ENCODE measurements at places on chromosomes 1 and 21.
A peak's percentile ranks its signal among the peaks of the same experiment; 100 is the strongest.

DNA sequence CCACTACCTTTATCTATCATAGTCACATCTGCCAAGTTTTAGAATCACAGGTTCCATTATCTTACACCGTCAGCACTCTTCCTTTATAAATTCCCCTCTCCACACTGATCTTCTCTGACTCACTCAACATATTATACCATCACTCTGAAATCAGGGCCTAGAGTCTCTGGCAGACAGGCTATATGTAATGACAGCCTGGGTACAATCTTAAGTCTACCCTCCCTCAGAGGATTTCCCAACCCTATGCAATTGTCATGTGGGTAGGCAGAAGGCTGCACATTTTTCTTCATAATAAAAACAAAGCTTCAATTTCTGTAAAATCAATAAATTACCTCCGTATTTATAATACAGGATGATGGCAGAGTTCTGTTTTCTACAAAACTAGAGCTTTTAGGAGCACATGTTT is 138.0 kb downstream of the RERE start:
- DNase-seq, result no peak

DNA sequence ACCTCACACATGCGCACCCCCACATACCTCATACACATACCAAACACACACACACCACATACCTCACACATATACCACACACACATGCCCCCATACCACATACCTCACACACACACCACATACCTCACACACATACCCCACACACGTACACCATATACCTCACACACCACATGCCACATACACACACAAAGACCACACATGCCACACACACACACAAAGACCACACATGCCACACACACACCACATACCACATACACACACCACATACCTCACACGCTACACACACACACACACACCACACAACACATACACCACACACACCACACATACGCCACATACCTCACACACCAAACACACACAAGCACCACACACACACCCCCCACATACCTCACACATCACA is 30.0 kb downstream of the HIVEP3 start:
- no peak for DNase-seq

DNA sequence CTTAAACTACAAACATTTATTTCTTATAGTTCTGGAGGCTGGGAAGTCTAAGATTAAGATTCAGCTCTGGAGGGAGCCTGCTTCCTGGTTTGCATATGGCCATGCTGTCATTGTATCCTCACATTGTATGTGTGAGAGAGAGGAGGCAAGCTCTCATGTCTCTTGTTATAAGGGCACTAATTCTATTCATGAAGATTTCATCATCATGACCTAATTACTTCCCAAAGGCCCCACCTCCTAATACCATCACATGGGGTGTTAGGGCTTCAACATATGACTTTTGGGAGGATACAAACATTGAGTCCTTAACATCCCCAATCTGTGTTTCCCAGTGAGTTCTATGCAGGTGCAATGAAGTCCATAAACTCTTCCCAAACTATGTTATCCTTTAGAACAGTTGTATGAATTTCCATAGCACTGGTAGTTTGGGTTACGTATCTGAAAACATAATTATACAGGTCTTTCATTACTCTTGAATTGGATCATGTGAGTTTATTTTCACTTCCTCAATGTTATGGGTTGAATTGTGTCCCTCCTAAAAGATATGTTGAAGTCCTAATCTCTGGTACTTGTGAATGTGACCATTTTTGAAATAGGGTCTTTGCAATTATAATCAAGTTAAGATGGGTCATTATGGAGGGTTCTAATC is 124.2 kb downstream of the RUNX1 start:
- no peak for DNase-seq

GRCh38 chr1:180548686-180549317 is 10.0 kb upstream of the OVAAL start:
- DNase-seq, result peak; percentile 23

DNA sequence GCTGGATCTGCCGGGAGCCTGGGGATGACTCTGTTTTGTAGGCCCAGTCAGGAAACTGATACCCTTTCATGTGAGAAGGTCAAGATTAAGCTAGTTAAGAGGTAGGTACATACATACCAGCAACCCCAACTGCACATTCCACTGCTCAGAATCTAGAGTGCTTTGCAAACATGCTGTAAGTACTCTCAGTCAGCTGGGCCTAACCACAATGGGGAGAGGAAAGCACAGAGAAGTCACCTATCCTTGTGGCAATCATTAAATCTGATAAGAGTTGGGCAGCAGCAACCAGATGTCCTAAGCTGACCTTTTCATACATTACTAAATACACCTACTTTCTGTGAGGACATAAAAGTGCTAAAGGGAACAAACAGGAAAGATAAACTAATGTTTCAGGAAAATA is 2.5 kb downstream of the ETV3 start:
- DNase-seq, result no peak

DNA sequence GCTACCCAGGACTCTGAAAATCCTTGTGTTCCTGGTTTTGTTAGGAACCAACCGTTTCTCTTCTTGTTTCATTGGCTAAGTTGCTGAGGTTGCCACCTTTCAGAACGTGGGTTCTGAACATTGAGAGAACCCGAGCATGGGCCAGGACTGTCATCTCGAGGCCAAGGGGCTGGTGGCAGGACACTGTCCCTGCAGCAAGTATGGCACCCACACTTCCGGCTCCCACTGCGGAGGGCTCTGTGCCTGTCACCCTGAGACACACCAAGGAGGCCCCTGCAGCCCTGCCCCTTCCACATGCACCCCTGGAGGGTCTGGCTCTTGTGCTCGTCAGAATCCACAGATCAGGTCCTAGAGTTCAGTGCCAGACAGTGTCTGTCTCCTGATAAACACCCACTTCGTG is 39.1 kb upstream of the LRRC3 start:
- DNase-seq, result no peak

- no peak for DNase-seq
These were observed 50.1 kb downstream of the KCNC4 start for GRCh38 chr1:110260194-110260593.

- DNase-seq, result no peak
These were observed 428.2 kb downstream of the NPHP4 start for GRCh38 chr1:5563861-5564577.

DNA sequence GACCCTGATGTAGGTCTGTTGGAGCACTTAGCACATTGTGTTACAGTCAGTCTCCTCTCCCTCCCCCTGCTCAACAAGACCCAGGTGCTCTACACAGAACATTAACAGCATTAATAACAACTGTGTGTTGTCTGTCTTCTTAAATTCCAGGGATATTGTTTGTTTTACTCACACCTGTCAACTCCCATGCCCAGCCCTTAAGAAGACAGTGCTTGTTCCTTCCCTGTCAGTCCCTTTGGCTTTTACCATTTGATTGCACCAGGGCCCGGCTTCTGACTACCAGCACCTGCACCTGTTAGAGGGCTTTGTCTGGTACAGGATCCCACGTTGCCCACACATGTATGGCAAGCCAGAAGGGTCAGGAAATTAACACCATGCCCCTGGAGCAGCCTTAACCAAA is 11.7 kb downstream of the RIMKLA start:
- peak; percentile 75 for DNase-seq

DNA sequence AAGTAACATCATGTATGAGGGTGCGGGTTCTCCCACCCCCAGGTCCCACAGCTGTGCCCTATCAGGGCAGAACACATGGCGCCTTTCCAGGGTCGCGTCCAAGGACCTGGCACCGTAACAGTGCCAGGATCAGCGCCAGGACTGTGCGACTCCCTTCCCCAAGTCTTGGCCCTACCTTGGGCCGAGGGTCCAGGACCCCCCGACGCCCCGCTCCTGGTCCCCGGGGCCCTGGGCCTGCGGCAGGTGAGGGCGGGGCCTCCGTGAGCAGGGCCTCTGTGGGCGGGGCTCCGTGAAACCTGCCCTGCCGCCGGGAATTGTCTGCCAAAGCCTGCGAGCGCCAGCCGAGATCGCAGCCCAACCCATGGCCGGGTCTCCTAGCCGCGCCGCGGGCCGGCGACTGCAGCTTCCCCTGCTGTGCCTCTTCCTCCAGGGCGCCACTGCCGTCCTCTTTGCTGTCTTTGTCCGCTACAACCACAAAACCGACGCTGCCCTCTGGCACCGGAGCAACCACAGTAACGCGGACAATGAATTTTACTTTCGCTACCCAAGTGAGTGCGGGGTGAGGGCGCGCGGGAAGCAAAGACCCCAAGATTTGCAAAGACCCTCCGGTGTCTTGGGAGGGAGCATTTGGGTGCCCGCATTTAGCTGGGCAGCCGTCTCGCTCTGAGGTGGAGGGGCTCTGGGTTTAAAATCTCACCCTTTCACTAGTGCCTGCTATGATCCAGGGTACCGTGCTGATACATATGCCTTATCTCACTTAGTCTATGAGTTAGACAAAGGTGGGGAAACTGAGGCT is at the start of gene RHBG:
TSS of gene RHBG (plus strand) at position 323 of the 796 bp plus-strand sequence. CDS start at position 362, 39 bp downstream.
- DNase-seq, result peak; percentile 63

- no peak for DNase-seq
These were observed 2.5 kb upstream of the HLX start for GRCh38 chr1:220876511-220877376.

GRCh38 chr1:185987611-185988321 is 253.6 kb downstream of the HMCN1 start:
- no peak for DNase-seq

- DNase-seq, result no peak
These were observed 74.2 kb downstream of the SSBP3 start for GRCh38 chr1:54331843-54332463.

DNA sequence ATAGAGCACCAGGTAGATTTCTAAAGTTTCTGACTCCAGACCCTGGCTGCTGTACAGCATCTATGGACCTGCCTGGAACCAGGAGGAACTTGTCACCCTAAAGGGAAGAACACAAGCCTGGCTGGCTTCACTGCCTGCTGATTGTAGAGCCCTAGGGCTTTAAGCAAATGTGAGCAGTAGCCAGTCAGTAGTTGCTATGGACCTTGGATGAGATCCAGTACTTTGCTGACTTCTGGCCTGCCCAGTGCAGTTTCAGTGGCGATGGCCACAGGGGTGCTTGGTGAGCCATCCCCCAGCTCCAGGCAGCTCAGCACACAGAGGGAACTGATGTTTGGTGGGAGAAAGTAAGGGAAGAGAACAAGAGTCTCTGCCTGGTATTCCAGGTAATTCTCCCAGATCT is 68.4 kb downstream of the ATP6V1G3 start:
- DNase-seq, result no peak
